ENCODE measurements at places on chromosomes 11 and 22.

GRCh38 chr11:46555267-46556054, 38.4 kb downstream of the AMBRA1 start:
- DNase-seq: no peak

- no peak for DNase-seq
Observed at GRCh38 chr11:131767421-131767820, 397.0 kb downstream of the NTM start.

GRCh38 chr11:79522626-79523025, 81.8 kb upstream of the TENM4 start:
- DNase-seq: no peak

DNA sequence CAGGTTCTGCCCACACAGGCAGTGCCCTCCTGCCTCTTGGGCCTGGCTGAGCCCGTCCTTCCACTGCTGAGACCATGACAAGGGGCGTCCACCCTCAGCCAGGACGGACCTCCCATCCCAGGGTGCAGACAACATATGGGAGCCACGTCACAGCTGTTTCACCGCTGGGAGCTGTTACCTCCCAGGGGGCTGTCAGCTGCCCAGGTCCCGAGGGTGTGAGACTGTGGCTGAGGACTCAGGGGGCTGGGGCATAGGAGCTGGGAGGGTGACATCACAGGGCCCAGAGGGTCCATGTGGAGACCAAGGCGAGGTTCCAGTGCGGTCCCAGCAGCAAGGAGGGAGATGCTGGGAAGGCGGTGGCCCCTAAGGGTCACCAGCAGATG, 17.9 kb upstream of the CTSD start:
- DNase-seq: no peak

DNA sequence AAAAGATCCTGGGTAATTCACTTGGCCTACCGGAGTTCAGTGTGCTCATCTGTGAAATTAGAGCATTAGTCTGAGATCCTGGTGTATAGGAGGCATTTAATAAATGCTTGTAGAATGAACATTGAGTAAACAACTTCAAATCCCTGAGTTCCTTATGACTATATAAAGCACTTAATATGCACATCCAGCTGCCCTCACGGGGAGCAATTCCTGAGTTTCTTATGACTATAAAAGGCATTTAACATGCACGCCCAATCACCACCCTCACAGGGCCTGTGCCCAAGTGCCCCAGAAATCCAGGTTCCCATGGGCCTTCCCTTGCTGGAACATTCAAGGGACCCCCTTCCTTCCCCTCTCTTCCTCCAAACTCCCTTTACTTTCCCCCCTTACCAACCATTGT, 13.6 kb downstream of the DRD2 start:
- no peak for DNase-seq
